Non-pigmented ciliary epithelial cell (primary cell): ENCODE measurements at places on chromosomes 3 and 15.
A peak's percentile ranks its signal among the peaks of the same experiment; 100 is the strongest.

GRCh38 chr3:100482176-100482575 is 10.2 kb upstream of the TMEM45A start:
- no peak for DNase-seq

- peak; percentile 35 for DNase-seq
These were observed at the start of gene CHRNA5 for GRCh38 chr15:78565097-78565950. CHRNA5 (plus strand) TSS chr15:78565520; CDS start chr15:78565720, 200 bp downstream.

- DNase-seq = no peak
These were observed 89.7 kb downstream of the TP63 start for GRCh38 chr3:189720736-189721417.

- no peak for DNase-seq
These were observed 551 bp downstream of the PML start for GRCh38 chr15:73994912-73995622.

DNA sequence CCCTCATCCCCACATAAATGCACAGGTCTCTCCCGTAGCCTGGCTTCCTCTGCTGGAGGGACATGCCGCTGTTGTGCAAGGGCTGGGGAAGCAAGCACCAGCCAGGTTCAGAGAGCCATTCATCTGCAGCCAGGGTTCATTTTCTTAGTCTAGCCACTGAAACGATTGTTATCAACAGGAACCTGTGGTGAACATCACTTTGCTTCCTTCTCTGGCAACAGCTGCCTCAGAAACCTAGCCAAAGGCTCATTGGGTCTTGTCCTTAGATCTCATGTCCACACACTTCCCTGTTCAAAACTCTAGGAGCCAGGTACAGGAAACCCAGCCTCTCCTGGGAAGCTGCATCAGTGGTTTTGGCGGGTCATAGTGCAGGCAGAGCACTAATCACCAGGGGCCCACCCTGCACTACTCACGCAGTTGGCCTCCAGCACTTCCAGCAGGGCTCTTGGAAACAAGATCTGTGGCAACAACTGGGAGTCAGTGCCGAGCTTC is 47.0 kb downstream of the OXNAD1 start:
- DNase-seq = no peak

GRCh38 chr3:50100386-50100785 is 11.7 kb downstream of the RBM5 start:
- DNase-seq = no peak

GRCh38 chr15:90955624-90956273 is 1.1 kb downstream of the RCCD1 start:
- DNase-seq = no peak

DNA sequence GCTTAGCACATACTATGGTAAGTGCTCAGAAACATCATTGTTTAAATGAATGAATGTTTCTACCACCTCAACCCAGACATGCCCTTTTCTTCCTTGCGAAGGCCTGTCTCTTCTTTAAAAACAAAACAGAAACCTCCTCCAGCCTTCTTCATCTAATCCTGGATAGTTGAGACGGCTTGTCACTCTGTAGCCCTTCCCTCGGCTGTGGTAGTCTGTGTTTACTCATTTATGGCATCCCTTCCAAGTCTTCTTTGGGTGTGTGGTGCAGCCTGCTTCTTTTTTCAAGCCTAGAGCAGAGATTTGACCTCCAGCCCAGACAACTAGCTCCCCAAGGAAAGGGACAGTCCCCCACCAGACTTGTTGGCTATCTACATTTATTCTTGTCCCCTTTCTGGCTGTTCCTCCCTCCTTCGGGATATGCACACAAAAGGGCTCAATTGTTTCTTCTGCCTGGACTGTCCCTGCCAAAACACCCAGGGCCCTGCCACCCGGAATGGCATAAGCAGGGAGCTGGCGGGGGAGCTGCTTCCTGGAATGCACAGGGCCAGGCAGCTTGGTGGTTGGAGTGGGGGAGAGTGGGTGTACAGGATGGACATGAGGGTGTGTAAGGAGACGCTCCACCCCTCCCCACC is 67.8 kb downstream of the ITGA11 start:
- DNase-seq = no peak

- no peak for DNase-seq
These were observed 75.3 kb downstream of the CYP19A1 start for GRCh38 chr15:51263116-51263515.

- no peak for DNase-seq
These were observed 941.4 kb downstream of the PLOD2 start for GRCh38 chr3:145219355-145220235.

DNA sequence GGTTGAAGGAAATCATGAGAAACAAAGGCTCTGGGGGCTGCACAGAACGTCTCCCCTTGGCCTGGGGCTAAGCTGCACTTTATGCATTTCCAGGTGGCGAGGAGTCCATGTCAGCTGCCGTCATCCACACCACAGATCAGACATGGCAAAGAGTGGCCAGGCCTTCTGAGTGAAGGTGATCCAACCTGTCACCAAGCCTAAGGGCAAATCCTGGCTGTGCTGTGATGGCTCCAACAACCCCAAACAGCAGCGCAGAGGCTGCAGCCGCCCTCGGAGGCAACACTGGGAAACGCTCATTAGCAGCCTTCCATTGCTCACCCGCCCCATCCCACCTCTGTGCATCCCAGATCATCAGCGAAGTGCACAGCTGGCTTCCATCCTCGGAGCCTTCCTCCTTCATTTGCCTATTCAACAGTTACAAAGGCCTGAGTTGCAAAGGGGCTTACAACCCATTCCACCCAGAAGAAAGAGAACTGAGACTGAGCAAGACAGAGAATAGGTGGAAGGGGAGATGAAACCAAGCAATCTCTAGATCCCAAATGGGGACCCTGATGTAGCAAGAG is 55.7 kb downstream of the SRGAP3 start:
- no peak for DNase-seq

DNA sequence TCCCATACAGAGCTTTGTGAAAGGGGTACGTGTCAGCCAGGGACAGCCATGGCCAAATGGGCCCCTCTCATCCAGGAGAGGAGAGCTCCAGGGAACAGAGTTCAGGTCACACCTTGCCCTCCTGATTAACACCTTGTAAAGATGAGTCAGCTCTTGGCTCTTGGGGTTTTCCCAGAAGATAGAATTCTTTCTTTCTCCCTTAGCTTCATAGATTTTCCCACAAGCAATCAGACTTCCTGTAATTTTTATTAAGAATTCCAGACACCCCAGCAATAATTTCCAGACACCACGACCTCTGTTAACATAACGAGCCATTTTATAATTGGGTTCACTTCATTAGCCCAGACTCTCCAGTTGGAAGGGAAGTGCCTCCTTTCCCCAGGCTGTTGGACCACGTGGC is 86.4 kb downstream of the LRTM1 start:
- no peak for DNase-seq

DNA sequence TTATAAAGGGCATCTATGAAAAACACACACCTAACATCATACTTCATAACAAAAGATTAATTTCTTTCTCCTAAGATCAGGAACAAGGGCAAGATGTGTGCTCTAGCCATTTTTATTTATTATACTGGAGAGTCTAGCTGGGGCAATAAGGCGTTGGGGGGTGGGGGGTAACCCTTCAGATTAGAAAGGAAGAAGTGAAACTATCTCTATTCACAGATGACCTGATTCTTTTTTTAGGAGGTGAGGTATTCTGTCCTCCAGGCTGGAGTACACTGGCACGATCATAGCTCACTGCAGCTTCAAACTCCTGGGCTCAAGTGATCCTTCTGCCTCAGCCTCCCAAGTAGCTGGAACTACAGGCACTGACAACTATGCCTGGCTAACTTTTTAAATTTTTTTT is 89.5 kb upstream of the MANF start:
- no peak for DNase-seq

GRCh38 chr15:62941699-62942098 is 100.8 kb upstream of the TPM1 start:
- DNase-seq = no peak

DNA sequence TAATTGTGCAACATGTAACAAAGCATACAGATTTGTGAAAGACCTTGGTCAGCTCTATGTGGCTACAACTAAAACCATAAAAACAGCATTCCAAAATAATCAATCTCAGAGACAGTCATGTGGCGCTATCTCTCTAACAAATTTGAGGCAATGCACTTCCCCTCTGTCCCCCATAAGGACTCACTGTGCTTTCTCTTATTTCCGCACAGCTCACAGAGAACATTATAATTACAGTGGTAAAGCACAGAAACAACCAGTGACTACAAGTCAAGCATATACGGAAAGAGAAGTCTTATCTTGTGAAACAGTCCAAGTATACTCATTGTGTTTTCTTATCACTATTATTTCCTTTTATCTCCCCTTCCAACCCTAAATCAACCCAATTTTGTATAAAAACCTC is 64.3 kb downstream of the RYK start:
- DNase-seq = no peak

DNA sequence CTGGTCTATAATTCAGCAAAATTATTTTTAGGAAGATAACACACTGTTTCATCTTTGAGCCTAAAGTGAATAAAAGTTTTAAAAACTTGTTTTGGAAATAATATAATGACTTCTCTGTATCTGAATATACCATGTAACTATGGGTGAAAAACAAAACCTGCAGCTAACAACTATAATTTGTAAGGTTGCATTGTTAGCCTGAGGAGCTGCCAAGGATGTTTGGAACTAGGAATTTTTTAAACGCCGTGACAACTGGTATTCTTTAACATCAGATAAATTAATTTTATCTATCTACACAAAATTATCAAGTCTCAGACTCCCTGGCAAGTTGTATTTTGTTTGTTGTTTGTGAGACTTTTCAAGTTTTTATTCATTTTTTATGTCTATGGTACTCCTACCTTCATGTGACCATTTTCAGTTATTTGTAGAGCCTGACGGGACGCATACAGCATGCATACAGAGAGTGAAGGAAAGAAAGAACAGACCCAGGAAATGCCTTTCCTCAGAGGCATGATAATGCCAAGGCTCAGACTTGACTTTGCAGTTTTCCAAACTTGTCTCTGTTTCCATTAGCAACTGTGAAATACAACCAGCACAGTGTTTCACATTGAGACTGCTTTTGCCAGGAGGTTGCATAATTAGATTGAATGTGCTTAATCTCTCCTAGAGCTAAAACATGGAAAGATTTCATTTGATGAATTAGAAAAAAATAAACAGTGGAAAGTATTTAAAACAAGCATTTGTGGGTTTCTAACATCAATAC is 60.8 kb upstream of the ARHGEF26 start:
- no peak for DNase-seq

DNA sequence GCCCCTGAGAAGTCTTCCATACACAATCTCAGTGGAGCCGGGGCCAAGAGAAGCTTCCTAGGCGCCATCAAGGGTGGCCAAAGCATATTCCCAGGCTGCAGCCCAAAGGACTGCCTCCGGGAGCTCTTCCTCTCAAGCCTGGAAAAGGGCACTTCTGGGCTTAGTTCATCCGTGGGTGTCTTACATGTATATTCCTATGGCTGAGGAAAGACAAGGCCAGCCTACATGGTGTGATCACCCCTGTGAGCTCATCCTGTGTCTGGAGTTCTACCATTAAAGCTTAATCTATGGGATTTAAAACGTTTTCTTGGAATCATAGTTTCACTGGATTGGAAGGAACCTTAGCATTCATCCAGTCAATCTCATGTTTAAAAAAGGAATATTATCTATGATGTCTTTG is 21.9 kb upstream of the TIMP4 start:
- DNase-seq = no peak
